ENCODE measurements at places on chromosomes 1 and 21.

GRCh38 chr1:15485636-15486035, 9.7 kb downstream of the CELA2B start:
- no peak for DNase-seq

DNA sequence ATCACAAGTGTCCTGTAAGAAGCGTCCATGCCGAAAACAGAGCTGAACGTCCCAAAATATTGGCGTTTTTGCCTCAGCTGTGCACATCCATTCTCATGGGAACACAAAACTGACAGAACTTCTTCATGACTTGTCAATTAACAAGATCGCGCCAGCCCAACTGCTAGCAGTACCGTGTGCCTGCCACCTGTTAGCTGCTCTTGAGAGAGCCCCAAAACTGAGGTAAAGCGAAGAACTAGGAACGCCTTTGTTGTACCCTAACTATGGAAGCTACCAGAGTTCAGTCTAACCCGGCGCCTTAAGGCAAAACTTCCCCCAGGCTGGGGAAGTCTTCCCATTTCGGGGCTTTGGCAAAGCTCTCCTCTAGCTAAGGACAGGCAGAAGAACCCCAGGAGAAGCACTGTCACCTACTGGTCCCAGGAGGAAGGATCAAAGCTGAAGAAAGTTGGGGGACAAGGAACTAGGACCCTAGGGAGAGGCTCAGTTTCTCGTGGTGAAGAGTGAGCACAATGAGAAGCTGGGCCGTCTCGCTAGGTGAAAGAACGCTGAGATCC, 719 bp downstream of the EYA3 start:
- no peak for DNase-seq

- DNase-seq: no peak
Observed at GRCh38 chr1:66938613-66939012, 13.8 kb downstream of the MIER1 start.

DNA sequence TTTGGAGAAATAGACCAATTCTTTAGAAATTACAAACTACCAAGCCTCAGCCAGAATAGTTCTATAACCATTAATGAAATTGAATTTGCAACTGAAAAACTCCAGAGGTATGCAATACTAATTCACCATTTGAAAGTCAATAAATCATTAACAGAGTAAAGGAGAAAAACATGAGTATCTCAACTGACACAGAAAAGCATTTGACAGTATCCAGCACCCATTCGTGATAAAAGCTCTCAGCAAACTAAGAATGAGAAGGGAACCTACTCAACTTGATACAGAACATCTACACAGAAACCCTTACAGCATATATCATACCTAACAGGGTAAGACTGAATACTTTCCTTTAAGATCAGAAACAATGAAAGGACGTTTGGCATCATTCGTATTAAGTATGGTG, 54.3 kb downstream of the ST6GALNAC5 start:
- no peak for DNase-seq

GRCh38 chr1:184285401-184286087, 101.3 kb upstream of the C1orf21 start:
- no peak for DNase-seq

DNA sequence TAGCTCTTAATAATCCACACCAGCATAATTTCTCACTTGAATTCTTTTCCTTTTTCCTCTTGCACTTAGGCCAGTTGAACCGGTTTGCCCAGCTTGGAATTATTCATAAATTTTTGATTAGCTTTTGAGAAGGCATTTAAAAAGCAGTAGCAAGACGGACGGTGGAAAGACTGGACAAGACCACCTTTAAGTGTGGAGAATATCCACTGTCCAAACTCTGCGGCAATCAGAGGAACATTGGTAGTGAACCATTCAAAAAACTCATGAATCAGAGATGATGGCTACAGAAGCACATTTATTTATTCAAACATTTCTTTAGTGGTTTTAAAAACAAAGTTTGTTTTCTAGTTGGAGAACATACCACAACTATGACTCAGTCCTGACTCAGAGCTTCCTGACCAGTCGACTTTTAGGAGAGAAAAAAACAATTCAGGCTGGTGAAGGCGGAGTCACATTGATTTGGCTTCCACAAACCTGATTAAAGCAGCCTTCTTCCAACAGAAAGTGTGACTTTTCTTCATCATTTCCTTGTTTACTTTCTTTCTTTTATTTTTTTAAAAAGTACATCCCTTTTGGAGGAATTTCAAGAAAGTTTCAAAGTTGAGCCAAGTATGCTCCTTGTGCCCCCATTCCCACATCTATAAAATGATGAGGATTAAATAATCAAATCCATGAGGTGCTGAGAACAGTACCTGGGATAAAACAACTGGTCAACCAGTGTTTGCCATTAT, 128.8 kb downstream of the ADSS2 start:
- DNase-seq: no peak

DNA sequence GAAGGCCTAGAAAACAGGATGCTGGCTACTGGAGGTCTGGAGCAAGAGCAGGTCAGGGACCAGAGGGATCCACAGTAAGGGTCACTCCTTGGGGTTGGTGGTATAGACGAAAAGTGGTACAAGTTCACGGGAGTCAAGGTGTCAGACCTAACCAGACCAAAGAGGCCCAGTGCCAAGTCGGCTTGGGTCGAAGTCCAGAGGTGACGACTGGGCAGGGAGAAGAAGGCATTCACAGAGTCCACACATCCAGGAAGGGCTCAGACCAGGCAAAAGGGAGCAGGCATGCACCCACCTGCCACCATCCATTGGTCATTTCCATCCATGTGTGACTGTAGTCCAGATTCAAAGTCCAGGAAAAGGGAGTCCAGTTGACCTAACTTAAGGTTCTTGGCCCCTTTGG, 27.1 kb upstream of the SYT6 start:
- DNase-seq: no peak

DNA sequence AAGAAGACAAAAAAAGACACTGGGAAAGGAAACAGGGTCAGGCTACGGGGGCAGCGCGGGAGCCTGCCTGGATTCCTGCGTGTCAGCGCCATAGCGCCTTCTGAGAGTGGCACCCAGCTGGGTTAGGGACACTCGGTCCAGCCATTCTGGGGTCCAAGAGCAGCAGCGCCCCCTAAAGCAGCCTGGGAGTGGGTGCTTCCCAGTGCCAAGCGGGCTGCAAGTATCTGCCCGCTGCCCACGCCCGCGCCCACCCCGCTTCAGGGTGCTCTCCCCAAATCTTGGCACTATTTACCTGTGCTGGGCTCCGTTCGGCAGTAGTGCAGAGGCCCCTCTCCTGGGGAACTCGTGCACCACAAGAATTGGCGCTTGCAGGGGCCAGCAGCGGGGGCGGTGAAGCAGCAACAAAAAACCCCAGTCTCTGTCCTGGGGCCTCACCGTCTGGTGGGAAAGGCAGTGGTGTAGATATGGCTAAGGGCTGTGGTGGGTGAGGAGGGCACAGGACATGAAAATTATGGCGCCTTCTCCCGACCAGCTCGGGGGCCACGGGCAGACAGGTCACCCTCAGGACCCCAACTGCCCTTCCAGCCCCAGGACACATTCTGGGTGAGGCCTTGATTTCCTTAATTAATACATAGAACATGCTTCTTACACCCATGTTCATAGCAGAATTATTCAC, 24.1 kb upstream of the LBR start:
- DNase-seq: no peak

DNA sequence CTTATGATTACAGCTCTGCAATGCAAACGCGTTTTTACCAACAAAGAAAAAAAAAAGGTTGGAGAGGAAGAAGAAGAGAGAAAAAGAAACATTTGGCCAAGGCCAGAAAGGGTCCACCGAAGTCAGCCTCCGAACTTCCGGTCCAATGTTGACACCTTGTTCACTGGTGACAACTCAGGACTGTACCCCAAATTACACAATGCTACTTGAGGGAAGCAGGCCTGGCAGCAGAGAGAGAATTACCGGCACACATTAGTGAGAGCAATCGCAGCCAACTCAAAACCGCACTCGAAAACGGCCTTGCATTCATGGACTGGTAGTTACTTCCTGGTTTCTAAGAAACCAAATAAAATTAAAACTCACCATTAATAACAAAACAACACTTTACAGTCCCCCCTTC, 652.5 kb downstream of the KIF26B start:
- DNase-seq: no peak

DNA sequence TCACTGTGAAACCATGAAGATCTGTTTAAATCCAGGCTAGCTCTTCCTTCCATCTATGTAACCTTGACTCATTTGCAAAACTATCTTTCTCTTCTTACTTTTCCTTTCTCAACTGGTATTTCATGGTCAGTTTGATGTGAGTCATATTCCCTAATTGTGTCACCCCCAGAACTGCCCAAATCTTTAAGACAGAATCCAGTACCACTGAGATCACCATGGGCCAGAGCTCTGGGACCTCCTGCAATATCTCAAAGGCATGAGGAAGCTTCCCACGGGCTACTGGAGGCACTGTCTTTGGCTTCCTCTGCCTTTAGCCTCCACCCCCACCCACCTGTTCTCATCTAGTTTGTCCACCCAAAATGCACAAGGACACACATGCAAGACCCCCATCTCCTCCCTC, 274.4 kb upstream of the FMN2 start:
- no peak for DNase-seq

GRCh38 chr1:114316204-114316603, 162.5 kb upstream of the SYT6 start:
- no peak for DNase-seq

- no peak for DNase-seq
Observed at GRCh38 chr1:61504305-61504704, 220.6 kb downstream of the TM2D1 start.

DNA sequence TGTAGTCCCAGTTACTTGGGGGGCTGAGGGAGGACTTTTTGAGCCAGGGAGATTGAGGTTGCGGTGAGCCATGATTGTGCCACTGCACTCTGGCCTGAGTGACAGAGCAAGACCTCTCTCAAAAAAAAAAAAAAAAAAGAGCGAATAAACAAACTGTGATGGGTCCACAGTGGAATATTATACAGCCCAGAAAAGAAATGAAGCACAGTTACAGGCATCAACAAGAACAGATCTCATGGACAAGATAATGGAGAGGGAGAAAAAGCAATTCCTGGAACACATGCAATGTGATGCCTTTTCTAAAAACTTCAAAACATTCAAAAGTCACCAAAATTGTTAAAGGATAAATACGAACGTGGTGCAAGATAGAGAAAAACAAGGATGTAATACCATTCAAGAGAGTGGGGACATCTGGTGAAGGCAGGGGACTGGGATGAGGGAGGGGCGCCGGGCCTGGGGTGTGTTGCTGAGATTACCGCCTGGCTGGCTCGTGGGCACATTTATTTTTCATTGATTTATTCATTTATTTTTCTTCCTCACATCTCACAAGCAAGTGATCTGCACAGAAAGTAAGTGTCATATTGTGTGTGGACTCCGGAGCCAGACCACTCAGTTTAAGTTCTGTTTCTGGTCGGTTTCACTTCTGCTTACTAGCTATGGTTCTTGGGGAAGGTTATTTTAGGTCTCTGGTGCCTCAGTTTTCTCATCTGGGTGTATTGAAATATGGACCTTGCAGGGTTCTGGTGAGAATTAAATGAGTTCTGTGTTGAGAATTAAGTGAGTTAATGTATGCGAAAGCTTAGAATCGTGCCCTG, 30.1 kb downstream of the ABCG1 start:
- DNase-seq: no peak

DNA sequence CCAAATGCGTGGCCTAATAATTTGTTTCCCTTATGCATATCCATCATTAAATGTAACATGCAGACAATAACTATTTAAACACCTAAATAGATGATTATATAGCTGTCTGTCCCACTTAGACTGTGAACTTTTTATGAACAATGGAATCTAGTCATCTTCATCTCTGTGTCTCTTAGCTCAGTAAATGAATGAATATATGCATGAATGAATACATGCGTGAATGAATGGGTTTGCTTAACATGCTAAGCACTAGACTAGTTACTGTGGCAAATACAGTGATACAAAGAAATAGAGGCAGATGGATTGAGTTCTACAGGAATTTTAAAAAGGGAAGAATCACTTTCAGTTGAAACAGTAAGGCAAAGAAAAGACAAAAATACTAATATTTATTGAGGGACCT, 232.0 kb downstream of the FGGY start:
- DNase-seq: no peak

DNA sequence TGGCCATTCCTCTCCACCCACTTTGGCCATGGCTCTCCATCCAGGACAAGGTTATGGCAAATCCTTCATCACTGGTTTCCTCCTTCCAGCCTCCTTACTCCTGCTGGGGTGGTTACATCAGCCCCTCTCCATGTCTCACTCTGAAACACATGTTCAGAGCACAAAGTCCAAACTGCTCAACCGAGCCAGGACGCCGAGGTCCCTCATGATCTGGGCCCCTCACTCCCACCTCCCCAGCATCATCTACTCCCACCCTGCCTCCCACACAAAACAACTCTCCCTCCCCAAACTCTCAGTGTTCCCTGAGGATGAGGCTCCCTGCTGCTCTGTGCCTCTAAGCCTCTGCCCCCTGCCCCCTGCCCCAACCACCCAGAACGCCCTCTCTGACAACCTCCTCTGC, 33.3 kb upstream of the ZBTB40 start:
- no peak for DNase-seq

GRCh38 chr1:222522105-222522915, 25.6 kb downstream of the HHIPL2 start:
- no peak for DNase-seq

GRCh38 chr1:101407505-101408211, 170.8 kb downstream of the S1PR1 start:
- DNase-seq: no peak

DNA sequence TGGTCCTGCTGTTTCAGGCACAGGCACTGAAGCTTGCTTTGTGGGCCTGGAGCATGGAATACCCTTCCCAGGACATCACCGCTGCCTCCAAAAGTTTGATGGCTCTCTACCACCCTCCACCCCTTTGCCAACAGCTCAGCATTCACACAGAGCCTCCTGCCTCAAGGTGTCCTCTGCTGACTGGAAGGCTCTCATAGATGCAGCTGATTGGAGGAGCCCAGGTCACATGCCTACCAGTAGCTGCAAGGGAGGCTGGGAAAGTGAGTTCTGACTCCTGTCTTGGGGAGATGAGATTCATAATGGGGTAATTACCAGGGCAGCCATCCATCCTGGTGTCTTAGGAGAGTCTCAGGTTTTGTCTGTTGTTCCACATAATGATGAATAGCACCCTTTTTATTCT, 124.8 kb upstream of the GRIK3 start:
- no peak for DNase-seq

DNA sequence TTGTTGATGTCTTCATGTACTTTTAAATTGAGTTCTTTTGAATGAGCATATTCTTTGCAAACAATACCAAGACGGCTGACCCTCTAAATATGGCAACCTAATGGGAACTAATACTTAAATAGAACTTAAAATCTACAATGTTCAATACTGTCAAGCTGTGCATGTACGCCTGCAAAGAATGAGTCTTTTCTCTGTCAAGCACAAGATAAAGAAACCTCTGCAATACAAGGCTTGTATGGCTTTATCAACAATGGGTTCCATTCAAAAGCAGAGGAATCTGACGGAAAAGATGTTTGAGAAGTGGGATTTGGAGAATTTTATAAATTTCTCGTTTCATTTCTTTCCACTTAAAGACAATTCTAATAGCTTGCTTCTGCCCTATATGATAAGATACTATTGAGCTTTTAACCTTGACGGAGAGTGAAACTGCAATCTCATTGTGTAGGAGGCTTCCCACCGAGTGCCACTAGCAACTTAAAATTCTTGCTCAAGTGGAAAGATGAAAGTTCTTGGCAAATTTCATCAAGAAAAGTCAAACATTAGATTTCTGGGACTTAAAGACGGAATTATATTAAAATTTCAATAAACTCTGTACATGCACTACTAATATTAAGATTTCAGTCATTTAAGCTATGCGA, 119.8 kb downstream of the RGS21 start:
- DNase-seq: no peak

GRCh38 chr1:222586842-222587241, 2.9 kb downstream of the TAF1A start:
- DNase-seq: no peak
